ENCODE measurements at places on chromosomes 2 and 18.

- no peak for DNase-seq
These were observed 72.0 kb downstream of the DOCK10 start for GRCh38 chr2:224970311-224970710.

DNA sequence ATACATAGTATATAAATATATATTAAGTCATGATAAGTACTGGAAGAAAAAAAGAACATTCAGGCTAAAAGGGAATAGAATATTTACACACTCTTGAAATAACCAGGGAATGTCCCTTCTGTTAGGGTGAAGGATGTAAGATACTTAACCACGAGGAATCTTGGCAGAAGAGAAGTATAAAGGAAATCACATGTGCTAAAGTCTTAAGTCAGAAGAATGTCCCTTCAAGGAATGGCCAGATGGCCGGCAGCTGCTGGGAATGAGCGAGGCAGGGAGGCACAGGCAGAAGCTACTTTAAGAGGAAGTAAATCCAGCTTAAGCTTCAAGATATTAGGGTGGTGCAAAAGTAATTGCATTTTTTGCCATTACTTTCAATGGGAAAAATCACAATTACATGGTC, 5.5 kb downstream of the CCDC102B start:
- DNase-seq, result peak; percentile 73

DNA sequence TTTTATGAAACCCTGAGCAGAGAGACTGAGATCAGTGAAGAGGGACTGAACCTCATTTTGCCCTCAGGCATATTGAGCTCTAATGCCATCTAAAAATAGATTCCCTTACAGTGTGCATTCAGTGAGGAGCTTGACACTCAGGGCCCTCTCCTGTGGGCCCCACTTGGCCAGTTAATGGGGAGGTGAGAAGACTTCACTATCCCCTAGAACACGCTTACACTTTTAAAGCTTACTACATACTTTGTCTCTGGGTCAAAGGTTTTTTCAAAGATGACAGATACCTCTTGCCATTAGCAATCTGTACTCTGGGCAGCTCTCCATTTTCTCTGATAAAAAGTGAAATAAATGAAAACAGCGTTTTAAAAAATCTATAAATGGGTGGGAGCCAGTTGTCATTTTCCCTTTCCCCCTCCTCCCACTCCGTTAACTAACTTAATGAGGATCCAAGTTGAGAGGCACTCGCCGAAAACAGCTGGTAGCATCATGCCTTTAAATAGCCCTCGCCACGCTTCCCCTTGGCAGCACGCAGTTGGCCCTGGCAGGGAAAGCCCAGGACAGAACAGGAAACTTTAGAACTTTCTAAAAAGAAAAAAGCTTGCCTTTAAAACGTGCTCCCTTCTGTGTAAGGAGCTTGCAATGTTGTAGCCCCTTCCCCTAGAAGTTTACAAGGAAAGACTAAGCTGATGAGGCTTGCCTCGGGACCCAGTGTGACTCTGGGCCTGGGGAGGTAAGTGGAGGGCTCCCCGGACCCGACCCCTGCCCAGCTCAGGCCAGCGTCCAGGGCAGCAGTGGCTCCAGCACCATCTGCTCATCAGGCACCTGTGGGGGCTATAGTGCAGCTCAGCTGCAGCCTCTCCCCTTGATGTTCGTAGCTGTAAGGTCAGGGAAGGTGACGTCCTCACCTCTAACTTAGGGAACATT, 58.8 kb upstream of the FOSL2 start:
- no peak for DNase-seq

DNA sequence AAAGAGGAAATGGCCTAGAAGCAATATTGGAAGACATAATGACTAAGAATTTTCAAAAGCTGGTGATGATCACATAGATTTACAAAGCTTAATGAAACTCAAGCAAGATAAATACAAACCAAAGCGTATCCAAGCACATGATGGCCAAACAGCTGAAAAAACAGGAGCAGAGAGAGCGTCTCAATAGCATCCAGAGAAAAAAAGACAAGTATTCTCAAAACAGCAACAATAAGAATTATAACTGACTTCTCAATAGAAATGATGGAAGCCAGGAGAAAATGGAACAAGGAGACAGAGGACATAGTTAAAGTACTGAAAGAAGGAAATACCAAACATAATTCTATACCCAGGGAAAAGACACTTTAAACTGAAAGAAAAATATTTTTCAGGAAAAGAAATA, 437.2 kb upstream of the TNP1 start:
- no peak for DNase-seq

DNA sequence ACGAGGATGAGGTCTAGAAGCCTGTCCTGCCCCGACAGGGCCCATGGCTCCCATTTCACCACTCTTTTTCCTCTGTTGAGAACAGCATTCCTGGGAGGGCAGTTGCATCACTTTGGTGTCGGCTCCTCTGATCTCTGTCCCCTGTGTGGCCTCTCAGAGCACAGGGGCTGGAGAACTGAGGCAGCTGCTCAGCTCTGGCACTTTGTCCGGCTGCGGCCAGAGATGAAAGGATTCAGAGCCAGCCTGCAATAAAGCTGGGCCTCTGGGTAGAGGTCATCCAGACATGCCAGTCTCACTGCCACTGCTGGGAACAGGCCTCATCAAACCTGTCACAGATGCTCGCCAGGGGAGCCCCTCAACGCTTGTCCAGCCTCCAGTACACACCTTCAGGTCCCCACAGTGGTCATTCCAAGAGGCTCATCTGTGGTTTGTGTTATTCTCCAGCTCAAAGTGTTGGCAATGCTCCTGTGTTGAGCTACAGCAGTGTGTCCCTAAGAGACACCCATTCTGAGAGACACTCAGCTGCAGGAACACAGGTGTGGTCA, 13.1 kb upstream of the ROCK2 start:
- no peak for DNase-seq

DNA sequence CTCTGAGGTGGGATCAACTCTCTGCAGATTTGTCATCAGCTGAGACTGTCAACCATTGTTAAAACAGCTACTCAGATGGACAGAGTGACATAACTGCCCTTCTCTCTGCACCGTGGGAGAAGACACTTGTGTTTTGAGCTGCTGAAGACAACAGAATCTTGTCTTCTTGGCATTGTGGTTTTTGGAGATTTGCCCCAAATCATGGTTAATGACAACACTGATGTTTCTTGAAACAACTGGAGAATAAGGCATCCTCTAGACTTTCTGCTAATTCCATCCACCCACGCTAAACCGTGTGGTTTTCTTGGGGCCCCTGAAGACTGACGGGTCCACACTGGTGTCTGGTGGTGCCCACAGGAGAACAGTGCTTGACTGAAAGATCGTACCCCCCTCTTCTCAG, 39.5 kb downstream of the SH3BP4 start:
- no peak for DNase-seq

- no peak for DNase-seq
These were observed 47.3 kb upstream of the MGAT5 start for GRCh38 chr2:134206573-134206972.

DNA sequence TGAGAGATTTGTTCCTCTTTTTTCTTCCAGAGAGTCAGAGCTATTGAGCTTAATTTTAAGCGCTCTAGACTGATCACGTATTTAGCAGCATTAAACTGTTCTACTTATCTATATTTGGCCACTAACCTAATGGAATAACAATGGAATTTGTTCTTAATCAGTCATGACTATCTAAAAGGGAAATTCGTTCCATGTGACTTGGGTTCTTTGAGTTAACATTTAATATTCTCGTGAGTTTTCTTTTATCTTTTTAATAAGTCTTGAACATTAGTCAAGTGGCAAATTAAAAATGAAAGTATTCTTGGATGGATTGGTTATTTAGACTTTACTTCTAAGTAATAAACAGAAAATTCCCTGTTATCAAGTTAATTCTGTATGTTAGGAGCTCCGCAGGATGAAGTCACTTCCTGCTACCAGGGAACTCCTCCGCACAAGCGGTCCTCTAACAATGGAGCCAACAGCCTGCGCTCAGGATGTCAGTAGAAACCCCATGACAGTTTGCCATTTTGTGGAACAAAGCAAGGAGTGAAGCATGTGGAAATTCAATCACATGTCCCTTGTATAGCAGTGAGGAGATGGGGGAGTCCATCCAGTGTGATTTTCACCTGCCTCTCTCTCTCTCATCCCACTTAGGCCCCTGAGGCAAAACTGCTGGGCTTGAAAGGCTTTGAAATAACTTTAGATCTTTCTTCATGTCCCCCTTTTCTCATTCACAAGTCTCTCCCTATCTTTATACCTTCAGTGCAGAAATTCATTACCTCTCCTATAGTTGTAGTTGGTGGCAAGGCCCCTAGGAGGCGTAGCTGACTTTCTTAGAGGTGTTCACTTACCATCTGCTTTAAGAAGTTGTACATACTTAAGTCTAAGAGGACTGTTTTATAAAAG, 138.1 kb downstream of the WDR7 start:
- no peak for DNase-seq

- DNase-seq, result no peak
These were observed 22.2 kb downstream of the ARL4C start for GRCh38 chr2:234474654-234475053.

DNA sequence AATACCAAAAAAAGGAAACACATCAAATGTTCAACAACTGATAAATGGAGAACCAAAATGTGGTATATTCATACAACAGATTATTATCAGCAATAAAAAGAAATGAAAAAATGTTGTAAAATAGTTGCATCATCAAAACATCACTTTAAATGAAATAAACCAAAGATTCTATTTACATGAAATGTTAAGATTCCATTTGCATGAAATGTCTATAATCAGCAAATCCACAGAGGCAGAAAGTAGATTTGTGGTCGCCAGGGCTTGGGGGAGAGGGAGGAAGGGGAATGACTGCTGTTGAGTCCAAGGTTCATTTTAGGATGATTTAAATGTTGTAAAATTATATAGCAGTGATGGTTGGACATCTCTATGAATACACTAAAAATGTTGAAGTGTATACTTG, 181.9 kb downstream of the RTP5 start:
- DNase-seq, result no peak

DNA sequence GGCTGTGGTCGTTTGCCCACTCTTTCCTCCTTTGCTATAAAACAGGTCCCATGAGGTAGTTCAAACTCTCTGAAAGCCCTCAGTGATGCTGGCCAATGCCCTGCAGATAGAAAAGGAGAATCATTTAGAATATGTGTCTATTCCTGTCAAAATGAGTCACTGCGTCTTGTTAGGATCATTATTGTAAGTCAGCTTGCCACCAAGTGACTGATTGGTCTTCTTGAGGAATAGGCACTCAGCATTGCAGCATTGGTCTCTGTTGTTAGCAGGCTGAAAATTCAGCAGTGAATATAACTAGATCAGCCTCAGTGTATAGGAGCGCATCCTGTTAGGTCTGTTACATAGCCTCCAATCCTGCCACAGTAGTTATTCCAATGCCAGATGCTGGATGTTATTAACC, 28.9 kb downstream of the PRKRA start:
- DNase-seq, result no peak

DNA sequence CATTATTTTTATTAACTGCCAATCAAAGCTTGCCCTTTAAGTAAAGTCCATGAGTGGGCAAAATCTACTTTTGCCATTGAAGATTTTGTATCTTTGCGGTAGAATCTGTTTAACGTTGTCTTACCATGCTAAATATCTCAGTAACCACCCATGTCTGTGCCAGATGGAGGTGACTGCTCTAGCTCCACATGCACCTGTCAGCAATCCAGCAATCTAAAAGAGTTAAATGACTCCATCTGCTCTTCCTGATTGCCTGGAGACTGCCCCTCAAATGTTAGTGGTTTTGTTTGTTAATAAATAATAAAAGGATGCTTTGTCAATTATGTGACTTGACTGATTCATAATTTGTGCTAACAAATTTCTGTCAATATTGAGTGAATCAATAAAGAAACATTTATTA, 141.7 kb downstream of the RBM43 start:
- no peak for DNase-seq

DNA sequence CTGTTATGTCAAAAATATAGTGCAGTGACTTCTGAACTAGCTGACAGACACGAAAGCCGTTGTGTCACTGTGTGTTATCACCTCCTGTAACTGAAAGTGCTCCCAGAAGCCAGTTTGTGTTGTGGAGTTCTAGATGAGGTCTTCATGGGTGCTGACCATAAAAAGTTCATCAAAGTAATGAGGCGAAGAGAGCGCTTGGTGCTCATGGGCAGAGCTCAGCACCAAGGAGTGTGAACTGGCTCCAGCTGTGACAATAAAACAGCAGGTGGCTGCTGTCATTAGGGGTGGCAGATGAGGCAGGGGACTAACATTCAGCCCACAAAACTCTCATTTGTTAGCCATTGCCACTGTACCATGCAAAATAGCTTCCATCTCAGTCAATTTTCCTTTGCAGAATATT, 151.1 kb downstream of the ZNF407 start:
- no peak for DNase-seq

- no peak for DNase-seq
These were observed 103.2 kb downstream of the SLC8A1 start for GRCh38 chr2:40348665-40349064.

DNA sequence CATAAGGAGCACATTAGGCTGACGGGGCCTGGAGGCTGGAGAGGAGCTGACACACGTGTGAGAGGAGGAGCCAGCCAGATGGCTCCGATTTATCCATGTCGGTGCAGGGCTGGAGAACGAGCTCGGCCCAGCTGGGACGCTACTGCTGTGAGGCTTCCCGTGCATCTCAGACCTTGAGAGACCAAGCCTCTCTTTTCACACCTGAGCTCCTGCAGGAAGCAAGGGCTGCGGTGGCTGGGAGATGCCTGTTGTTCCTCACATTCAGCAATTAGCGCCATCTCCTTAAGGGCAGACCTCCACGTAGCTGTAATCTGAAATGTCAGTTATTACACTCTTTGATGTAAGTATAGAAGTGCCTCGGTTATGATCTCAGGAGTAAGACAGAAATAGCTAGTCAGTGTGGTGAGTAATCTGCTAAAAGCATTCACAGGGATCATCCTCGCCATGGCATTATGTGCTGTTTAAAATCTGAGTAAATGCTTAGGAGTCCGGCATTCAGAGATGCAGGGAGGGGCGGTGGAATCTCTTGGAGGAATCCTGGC, 107.9 kb downstream of the PRKCE start:
- no peak for DNase-seq

DNA sequence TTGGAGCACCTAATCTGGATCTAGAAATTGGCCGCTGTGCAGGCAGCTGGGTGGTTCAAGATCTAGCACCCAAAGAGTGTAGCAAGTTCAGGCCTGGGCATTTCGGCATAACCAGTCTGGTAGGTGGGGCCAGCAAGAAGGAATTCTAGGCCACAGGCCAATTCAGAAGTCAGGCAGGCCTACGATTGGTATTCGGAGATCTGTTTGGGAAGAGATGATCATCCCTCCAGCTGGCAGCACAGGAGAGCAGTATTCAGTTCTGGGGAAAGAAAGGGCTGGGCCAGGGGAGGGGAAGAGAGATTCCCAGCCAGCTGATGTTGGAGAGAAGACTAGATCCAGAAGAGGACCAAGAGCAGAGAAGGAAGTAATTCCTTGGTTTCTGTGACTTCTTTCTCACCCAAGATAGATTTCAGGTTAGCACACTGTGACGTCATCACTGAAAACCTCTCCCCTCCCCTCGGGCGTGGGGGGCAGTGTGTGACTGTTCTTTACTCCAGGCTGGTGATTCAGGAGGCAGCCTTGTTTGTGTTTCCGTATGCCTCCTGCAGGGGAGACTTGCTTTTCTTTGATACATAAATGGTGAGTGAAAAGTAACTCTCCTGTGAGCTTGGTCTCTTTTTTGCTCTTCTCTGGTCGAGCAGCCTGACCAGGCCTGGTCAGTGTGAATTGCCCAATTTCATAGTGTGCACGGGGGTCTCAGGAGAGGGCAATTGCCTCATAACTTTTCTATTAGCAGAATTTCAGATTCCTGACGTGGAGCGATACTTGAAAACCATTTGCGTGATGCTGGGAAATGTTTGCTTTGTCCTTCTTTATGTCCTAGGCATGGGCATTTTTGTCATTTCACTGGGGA, 61.1 kb downstream of the MEIS1 start:
- peak; percentile 16 for DNase-seq

GRCh38 chr2:128374001-128374710, 55.5 kb upstream of the HS6ST1 start:
- peak; percentile 51 for DNase-seq

All from AG09319 (cell line).